ENCODE measurements at places on chromosomes 6 and 20.

DNA sequence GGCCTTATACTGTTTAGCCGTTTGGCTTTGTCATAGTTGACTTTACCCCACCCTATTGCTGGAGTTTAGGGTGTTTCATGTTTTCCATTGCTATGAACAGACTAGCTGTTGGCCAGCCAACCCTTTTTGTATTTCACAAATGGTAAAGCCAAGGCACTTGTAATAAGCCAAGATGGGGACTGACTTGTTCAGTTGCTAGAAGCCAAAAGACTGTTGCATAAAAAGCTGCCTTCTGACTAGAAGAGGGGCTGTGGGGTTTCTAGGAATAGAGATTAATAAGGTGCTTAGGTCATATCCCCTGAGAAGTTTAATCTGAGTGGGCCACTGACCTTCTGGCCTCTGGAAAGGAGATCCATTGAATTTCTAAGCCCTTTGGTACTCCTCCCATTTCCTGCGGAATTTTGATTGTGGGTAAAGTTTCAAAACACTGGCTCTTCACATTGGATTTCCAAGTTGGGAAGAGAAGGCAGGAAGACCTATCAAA, 211.1 kb downstream of the PLCB4 start:
- DNase-seq = no peak

- no peak for DNase-seq
Measured at GRCh38 chr6:131811500-131811899, 3.7 kb downstream of the ENPP1 start.

GRCh38 chr20:48724891-48725554, 102.8 kb downstream of the PREX1 start:
- no peak for DNase-seq

DNA sequence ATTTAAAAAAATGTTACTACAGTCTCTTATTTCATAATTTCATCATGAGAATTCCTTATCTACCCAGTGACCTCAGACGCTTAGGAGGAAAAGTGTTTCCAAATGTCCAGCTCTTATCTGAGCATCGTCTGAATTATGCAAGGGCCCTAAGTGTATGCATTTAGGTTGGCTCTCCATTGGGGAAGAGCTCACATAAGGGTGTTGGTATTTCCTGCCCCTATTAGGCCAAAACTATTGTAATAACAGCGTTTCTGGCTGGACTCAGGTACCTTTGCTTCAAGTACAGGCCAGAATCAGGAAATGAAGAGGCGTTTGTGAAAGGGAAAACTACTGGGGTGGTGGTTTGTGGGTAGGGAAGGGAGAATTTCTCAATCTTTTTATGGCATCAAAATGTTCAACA, 40.4 kb upstream of the SGK1 start:
- DNase-seq = peak; percentile 56

GRCh38 chr20:11018668-11019170, 344.9 kb upstream of the JAG1 start:
- no peak for DNase-seq

DNA sequence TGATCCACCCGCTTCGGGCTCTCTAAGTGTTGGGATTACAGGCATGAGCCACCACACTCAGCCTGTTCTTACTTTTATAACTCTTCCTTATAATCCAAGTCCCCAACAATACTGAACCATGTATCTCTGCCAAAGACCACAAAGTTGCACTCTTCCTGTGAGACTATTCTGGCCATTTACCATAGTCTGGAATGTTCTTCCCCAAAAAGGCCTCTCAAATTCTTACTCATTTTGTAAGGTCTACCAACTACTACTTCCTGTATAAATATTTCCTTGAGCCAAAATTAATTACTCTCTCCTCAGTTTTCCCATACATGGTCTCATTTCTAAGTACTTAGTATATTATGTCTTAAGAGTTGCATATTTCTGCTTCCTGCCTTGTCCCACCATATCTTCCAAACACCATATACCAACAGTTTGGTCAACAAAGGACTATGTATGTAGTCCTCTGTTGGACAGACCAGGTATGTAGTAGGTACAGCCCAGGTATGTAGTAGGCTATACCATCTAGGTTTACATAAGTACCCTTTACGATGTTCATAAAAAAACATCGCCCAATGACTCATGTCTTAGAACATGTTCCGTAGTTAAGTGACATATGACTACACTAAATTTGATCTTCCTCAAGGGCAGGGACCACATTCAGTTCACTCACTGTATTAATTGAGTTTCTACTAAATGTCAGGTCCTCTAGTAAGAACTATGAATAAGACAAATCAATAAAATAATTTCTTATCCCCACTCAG, 22.0 kb downstream of the RANBP9 start:
- no peak for DNase-seq

DNA sequence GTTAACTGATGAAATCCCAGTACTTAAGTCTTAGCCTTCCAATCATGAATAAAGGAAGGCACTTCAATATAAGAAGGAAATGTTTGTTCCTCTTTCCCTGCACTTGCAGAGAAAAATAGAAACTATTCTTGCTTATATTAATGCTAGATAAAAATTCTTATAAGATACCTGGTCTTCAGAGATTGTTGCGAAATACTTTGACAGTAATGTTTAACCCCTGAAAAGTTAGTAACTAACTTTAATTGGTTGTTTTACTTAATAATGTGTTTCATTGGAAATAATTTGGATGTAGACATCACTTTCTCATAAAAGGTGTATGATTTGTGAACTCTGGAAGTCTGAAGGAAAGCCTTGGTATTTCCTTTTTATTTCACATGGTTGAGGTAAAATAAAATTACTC, 294.2 kb upstream of the SYNCRIP start:
- no peak for DNase-seq

Measured in inflammatory macrophage (primary cell).